Fibroblast of villous mesenchyme (primary cell): ENCODE measurements at places on chromosomes 2 and 18. TPM values are rescaled to one million over a fixed set of nuclear protein-coding genes. Genes with fewer than 3 reads are reported as not detected.

DNA sequence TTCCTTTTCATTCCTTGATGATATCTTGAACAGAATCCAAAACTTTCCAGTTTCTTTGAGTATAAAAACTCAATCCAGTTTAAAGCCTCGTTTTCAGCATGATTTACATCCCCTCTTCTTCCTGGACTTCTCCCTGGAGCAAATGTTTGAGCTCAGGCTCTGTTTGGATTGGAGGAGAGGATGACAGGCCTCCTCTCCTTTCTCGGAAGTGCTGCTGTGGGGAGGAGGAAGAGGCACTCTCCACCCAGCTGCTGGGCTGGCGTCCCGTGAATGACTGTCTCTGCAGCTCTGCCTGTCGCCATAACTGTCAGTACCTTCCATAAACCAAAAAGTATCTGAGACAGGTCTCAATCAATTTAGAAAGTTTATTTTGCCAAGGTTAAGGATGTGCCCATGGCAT lies 238.2 kb upstream of the AGAP1 start:
- DNase-seq: peak; percentile 53

GRCh38 chr2:45669032-45669486 lies 17.6 kb downstream of the PRKCE start:
- peak; percentile 88 for DNase-seq

- peak; percentile 60 for DNase-seq
Observed at GRCh38 chr18:57748770-57749603, 54.1 kb downstream of the ATP8B1 start.

GRCh38 chr2:173762221-173762620 lies 203.0 kb downstream of the SP3 start:
- DNase-seq: no peak

- no peak for DNase-seq
Observed at GRCh38 chr2:42927334-42928160, 135.2 kb upstream of the HAAO start.

DNA sequence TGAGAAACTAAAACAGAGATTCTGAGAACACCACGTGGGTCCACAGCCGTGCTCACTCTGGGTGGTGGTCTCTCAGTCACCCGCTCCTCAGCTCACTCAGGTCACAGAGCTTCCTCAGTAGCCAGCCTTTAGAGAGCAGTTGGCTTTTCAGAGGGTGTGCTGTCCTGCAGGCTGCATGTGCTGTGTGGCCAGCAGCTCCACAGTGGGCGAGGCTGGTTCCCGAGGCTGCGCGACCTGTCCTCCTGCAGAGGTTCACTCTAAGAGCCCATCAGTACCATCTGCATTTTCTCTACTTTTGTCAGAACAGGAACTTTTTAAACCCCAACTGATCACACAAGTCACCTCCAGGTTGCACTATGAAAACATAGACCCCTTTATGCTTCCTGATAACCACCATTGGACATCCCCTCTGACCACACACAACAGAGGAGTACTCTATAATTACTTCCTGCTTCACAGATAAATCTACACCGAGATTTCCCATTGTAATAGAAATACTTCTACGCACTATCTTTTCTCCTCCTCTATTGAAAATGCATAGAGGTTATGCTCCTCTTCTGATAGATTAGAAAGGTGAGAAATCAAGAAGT lies 93.1 kb downstream of the GYPC start:
- DNase-seq: no peak

- peak; percentile 55 for DNase-seq
Observed at GRCh38 chr18:11323359-11323819, 174.0 kb upstream of the PIEZO2 start.

GRCh38 chr2:85425588-85425987 lies 7.1 kb downstream of the SH2D6 start:
- DNase-seq: no peak

DNA sequence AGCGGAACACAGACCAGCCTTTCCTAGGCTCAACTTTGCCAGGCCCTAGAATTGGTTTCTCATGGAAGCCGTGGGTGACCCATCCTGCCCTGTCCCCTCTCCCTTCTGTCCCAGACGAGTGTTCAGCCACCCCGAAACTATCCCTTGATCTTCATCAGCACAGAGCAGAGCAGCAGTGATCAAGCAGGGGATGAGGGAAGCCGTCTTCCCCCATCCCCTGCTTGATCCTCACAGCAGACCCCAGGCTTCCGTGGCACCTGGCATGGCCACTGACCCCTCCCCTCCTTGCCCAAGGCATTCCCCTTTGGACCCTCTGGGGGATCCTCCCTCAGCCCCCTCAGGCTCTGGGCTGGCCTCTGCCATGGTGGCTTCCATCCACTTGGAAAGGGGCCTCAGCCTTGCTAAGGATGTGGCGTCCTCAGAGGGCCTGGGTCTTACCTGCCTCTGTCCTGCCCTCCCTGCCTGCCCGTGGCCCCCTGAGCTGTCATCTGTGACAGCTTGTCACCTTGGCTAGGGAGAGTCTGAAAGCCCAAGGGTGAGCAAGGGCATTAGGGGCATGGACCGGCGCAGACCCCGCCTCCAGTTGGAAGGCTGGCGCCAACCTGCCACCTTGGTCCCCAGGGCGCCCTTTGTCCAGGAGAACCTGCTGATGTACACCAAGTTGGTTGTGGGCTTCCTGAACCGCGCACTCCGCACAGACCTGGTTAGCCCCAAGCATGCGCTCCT lies 10.4 kb upstream of the CCDC74A start:
- DNase-seq: no peak

DNA sequence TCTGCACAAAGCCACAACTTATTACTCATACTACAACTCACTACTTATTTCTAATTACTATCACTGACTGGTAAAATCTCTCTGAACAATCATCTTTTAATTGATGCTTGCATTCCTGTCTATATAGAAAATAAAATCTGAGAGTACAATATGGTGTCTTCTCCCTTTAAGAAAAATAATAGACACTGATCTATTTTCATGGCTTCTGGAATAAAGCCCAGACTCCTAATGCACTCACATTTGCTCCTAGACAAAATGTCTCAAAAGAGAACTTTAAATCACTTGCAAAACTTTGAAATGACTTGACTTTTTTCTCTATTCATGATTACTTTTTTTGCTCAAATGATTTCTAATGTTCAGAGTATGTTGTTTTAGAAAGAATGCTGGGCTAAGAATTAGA lies 28.7 kb downstream of the ESCO1 start:
- no peak for DNase-seq

GRCh38 chr2:151217343-151217742 lies 44.3 kb downstream of the RBM43 start:
- no peak for DNase-seq

GRCh38 chr2:187263675-187264560 lies 184.1 kb downstream of the CALCRL start:
- DNase-seq: no peak

DNA sequence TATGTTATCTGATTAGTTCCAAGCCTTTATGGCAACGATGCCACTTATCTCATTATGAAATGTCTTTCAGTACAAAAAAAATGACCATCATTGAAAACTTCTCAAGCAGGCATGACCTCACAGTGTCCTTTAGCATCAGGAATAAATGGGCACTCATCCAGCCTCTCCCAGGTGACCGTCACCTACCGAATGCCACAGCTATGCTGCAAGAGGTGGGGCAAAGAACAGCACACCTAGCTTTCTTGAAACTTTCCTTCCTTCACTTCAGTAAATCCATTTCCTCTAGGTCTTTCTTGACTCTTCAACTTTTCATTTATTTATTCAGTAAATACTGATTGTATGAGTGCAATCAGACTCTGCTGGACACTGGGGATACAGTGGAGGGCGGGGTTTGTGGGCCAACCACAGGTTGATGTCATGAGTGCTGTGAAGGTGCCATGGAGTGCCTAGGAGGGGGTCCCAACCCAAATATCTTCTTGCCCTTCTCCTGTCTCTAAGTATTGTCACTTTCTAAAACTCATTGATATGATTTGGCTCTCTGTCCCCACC lies 54.3 kb upstream of the HK2 start:
- no peak for DNase-seq

DNA sequence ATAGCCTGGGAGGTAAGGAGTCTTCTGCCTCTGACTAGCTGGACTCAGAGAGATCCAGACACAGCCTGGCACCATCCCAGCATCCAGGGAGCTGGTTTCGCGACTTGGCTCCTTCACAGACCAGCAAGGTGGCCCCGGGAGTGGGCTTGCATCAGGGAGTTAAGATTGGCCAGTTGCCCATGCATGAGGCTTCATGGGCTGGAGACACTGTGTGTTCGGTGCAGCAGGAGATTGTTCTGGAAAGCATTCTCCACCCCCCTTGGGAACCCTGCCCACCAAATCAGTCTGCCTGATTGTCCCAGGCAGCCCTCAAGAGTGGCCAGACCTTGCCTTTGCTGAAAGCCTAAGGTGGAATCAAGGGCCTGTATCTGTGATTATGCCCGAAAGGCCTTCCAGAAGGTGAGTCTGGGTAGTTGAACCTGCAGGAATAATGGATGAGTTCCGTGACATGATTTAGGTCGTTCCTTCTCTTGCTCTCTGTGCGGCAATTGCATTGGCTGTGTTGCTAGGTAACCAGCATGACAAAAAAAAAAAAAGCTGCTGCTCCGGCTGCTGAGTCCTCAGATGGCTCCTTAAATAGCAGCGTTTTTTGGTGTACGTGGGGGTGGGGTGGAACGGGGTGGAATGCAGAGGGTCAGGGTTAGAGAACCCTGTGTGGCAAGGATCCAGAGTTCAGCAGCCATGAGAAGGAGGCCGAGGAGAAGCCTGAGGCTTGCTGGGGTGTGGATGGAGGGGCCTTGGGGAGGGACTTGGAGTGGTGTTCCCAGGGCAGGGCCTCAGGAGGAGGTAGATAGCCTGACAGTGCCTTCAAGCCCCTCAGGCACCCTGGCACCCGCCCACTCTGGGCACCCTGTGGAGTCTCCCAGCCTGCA lies 93.0 kb upstream of the MCFD2 start:
- peak; percentile 84 for DNase-seq

DNA sequence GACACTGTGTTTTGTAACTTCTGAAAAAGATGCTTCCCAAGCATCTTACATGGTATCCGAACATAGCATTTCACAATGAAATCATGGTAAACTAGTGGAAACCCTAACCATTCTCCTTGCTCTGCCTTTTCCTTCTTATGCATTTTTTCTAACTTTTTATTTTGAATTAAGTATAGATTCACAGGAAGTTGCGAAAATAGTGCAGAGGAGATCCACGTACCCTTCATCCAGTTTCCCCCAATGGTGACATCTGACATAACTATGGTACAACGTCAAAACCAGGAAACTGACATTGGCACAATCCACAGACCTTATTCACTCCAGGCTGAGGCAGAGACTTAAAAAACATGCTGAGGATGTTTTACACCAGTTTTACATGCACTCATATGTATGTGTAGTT lies 38.3 kb downstream of the AAK1 start:
- DNase-seq: no peak

DNA sequence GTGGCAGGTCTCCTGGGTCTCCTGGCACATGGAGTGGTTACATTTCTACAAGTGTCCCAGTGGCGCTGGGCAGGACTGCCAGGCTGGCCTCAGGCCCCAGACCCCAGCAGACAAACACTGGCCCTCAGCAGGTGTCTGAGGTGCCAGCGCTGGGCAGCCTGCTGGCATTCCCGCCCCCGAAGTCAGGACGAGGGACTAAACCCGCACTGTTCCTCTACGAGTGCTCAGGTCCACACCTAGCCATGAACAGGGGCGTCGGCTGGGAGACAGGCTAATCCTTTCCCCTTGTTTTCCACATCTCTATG lies 12.8 kb downstream of the SNED1 start:
- no peak for DNase-seq

DNA sequence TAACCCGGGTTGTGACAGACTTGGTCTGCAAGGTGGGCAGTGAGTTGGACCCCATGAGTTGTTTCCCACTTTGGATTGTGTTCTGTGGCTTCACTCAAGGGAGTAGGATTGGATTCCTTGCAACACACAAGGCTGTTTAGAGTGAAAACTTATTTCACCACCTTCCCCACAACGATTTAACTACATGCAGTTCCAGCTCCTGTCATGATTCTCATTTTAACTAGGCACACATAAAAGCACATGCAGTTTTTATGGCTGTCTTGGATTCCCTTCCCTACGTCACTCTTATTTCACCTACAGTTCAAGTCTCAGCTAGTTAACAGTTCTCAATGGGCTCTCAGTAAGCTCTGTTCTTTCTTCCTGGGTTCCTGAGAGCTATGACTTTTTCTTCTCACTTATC lies 15.9 kb downstream of the EFEMP1 start:
- peak; percentile 56 for DNase-seq

ADD2 gene
- not detected in 2 replicates for total RNA-seq

FRZB gene
- total RNA-seq: 0.32 and 0.43 TPM in 2 replicates

HOXD1 gene
- total RNA-seq: under 0.01 and 0.32 TPM in 2 replicates
